HCT116 (cell line): ENCODE measurements at places on chromosomes 2 and 18.

DNA sequence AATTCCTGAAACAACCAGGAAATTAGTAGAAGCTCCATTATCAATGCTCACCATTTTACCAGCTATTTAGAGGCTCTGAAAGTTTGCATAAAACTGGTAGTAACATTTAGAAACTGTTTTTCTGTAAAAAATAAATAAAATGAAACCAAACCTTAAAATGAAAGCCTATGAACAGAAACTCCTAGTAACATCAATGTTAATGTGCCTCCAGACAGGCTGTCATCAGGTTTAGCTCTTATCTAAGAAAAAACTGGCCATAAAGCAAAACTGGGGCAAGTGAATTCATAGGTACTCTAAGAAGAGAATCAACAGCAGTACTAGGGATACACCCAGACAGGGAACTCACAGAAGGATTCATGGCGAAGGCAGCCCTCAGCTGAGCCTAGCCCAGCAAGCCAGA, 8.0 kb downstream of the E2F6 start:
- DNase-seq = no peak

DNA sequence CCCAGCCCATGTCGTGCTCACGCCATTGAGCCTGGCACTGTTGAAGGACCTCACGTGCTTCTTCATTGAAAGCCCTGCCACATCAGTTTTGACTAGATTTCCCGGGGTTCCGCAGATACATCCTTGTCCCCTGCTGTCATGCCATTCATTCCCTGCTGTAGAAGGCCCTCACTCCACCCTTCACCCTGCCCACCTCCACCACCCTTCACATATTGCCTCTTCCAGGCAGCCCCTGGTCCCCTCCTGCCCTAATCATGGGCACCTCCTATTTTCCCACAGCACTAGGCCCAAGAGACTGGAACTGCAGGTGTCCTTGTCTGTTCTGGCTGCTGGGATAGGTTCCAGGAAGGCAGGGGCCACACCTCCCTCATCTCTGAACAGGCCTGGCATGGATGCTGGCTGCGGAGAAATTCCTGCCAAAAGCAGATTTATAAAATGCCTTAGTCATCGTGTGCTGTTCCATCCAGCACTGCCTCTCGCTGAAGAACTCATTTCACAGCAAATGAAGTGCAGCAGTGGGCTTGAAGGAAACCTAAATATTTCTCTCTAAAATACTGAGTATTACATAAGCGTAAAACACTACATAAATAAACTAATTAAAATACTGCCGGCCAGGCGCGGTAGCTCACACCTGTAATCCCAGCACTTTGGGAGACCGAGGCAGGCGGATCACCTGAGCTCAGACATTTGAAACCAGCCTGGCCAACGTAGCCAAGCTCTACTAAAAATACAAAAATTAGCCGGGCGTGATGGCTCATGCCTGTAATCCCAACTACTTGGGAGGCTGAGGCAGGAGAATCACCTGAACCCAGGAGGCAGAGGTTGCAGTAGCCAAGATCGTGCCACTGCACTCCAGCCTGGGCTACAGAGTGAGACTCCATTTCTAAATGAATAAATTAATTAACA, 38.4 kb downstream of the EIF4E2 start:
- no peak for DNase-seq

GRCh38 chr18:36545821-36546427, 248.4 kb downstream of the FHOD3 start:
- DNase-seq = no peak

DNA sequence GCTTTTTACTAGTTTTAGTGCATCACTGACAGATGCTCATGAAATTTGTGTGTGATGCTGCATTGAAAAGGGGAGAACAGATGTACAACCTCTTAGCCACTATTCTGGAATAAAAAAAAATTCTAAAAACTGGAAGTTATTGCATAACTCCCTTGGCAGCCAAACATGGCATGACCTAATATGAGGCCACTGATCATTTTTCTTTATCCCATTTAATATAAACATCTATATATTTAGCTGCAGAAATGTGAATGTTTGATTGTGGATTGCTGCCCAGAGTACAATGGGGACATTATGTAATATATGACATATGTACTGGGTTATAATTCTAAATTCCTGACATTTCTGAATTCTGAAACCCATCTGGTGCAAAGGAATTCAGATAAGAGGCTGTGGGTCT, 86.5 kb downstream of the CDCA7 start:
- no peak for DNase-seq

- DNase-seq = no peak
Observed at GRCh38 chr2:4020153-4020552, 316.8 kb downstream of the DCDC2C start.

DNA sequence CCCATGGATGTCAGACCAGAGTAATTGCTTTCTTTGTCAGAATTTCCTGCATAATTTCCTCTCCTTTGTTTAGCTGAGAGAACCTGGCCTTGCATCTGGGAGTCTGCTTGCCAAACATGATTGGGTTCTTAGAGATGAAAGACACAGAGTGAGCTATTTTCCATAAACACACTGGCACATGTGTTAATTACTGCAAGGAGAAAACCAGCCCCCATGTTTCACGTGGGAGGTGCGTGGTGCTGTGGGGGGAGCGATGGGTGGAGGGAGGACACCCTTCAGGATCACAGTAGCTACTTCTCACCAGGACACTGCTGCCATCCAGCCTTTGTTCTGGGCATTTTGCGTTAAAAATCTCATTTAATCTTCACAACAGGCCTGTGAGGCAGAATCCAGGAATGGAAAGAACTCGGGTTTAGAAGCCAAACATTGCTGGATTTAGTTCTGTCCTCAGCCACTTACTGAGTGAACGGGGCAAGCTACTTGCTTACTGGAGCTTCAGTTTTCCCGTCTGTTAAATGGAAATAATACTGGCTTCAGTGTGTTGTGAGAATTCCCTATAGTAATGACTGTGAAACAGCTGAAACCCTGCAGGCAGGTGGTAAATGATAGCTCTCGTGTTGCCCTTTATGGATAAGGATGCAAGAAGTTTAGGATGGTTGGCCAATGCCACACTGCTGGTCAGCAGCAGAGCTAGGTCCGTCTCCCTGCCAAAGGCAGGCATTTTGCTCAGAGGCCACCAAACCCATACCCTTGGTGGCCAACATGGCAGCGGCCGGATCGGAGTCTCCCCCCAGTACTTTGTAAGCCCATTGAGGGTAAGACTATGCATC, 100.1 kb upstream of the ASAP2 start:
- DNase-seq = no peak

DNA sequence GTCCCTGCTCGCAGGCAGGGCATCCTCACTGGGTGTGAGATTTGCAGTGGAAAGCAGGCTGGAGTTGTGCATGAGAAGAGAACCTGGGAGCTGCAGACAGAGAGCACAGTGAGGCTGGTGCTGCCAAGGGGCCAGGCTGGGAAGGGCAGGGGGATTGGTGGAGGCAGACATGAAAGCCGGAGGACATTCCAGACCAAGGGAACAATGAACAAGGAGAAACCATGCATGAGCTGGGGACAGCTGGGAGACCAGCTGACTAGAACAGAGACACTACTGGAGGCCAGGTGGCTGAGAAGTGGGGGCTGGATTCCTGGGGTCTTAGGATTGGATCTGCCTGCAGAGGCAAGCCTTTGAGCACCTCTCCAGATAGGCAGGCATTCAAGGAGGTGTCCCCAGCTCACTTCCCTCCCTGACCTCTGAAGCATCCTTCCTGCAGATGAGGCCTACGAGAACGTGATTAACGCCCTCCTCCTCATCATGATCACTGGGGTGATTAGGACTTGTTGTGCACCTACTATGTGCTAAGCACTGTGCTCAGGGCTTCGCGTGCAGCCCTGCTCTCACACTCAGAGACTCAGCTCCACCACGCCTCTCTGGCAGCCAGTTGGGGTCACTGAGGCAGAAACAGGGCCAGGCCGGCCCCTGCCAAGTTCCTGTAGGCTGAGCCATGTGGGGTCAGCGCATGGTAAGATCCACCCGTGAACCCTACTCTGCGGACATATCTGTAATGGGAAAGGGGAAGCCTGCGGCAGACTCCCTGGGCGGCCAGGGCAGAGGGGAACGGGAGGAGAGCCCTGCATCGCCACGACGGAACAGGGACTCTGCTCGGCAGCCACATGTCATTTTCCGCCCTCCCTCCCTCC, 74.8 kb upstream of the SLC66A3 start:
- DNase-seq = no peak

DNA sequence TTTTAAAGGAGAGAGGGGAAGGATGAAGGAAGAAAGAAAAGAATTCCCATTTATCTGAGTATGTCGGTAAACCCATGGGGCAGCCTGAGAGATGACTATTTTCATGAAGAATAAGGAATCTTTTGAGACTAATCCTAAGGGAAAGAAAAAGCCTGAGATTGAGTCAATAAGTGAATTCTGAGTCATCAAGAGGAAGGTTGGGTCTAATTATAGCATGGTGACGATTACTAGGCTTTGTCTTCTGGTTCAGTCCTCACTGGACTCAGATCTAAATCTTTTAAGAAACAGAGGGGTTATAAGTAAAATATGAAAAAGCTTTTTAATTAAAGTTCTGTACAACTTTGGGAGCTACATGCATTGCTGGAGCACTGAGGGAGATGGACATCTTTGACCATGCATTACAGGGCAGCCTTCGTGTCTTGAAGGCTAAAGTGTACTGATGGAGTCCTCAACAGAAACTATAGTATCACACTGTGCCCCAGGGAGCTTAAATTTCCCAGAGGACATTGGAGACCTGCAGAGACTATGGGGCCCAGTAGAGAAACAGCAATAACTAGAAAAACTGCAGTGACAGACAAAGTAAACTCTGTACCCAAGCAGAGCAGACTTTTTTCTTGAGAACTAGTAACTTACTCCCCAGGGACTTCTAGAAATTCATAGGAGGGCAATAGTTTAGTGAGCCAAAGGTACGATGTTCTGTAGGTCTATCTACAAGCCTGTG, 260.9 kb downstream of the RAD51AP2 start:
- no peak for DNase-seq

GRCh38 chr2:74406035-74406434, 15.4 kb downstream of the C2orf81 start:
- no peak for DNase-seq

DNA sequence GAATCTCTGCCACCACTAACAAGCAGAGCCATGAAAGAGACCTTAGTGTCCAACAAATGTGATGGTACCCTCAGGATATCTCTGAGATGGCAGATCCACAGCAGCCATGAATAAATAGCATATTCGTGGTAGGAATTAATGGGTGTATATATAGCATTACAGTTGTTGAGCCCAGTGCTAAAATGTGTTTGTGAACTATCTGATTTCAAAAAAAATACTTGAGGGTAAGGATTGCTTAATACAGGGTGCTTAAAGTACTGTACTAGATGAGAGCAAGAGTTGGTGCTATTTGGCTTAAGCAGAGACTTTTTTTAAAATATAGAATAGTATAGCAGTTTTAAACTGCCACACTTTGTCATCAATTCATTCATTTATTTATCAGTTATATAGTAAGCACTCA, 101.5 kb upstream of the GALNT5 start:
- no peak for DNase-seq

DNA sequence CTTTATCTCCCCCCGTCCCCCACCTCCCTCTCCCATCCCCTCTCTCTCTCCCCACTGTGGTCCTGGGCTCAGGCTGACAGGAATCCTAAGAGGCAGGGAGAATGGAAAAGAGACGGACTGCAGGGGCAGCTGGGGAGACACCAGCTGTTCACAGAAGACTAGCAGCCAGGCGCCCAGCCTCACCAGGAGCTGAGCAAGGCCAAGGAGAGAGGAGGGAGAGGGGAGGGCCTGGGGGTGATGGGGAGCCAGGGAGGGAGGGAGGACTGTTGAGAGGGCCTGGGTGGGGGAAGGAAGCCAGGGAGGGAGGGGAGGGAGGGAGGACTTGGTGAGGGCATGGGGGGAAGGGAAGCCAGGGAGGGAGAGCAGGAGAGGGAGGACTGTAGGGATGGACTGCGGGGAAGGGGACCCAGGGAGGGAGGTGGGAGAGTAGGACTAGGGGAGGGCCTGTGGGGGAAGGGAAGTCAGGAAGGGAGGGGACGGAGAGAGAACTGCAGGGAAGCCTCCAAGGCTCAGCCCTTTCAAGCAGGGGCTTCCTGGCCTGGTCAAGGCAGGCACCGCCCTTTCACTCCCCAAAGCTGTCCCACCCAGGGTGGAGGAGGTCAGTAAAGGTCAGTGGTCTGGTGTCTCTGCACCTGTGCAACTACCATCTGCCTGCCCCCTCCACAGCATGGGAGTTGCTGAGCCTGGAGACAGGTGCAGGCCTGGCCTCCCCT, 517.7 kb upstream of the MYT1L start:
- DNase-seq = no peak

DNA sequence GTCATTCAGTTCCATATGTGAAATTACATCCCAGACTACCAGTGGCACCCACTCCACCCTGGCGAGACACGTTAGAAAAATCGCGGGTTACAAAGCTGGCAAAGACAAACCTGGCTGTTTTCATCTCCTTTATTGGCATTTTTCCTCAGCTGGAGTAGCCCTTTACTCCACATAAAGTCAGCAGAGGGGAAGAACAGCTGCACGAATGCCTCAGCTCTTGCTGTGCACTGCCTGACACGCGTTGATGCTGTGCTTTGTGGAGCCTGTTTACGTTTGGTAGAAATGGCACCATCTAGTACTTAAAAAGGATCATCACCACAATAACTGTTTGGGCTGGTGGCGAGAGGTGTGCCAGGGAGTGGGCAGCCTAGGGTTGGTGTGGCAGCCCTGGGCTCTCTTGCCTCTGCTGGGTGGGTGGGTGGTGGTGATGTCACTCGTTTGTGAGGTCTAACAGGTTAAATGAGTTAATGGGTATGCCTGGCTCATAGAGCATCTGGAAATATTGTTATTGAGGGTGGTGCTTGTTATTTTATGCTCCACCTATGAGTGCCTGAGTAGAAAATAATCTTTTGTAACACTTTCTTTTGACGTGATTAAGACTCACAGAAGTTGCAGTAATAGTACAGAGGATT, 16.4 kb downstream of the FARP2 start:
- DNase-seq = no peak

GRCh38 chr2:238158509-238159070, at the start of gene ERFE:
Gene ERFE, plus strand, starts transcription at chr2:238158970. Its CDS starts 38 bp downstream, at chr2:238159008.
- no peak for DNase-seq

DNA sequence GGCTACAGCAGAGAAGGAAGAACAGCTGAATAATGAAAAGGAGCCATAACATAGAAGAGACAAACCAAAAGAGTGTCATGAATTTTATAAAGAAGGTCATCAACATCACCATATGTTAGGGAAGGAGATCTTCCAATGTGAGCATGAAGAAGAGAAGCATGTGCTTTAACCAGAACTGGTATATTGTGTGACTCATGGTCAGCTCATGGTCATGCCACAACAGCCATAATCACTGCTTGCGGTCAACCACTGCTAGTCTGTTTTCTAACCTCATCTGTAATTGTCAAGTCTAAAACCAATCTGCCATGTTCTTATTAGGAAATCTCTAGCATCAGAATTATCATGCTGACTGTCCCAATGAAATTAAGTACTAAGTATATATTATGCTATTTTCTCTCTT, 204.1 kb upstream of the VRK2 start:
- DNase-seq = no peak

DNA sequence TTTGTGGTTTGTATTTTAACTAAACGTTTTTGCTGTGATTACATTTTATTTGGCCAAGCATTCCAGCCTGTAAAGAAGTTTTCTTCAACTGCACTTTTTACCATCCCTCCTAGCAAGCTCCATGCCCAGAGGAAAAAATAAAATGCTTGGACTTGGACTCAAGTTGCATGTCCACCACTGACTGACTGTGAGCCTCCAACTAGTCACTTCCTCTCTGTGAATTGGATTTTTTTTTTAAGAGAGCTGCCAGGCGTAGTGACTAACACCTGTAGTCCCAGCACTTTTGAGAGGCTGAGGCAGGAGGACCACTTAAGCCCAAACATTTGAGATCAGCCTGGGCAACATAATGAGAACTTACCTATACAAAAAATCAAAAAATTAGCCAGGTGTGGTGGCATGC, 1185.2 kb upstream of the PIK3C3 start:
- no peak for DNase-seq
